Stimulated activated CD8-positive, alpha-beta memory T cell treated with anti-CD3 and anti-CD28 coated beads, Interleukin-4, amount 100 ng/mL, for 48 hours (primary cell): ENCODE measurements at places on chromosomes 4 and X.
A peak's percentile ranks its signal among the peaks of the same experiment; 100 is the strongest.

DNA sequence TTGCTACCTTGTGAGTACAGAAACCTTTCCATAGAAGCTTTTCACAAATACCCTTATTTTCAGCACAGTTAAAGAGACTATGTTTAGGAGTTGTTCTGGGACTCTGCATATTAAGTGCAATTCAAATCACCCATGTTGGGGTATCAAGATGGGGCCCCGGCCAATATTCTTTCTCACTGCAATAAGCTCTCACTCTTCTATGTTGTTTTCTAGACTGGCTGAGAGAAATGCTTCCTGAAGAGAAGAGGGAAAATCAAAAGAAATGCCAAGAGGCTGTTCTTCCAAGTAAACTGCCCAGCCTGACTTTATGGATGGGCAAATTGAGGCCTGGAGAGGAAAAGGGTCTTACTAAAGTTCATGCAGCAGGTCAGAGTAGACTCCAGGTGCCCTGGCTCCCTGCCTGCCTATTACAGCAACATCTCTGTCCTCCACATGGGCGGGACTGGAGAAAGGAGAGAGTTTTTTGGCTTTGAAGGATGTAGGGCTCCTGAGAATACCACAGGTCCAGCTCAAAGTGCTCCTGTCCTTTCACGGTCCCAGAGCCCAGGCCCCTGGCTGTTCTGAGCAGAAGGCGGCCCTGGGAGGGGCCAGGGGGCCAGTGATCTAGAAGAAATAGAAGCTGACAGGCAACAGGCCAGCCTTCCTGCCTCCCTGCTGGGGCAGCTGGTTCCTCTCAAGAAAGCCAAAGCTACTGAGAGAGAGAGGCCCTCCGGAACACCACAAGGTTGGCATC is 745 bp upstream of the IQSEC2 start:
- no peak for DNase-seq

DNA sequence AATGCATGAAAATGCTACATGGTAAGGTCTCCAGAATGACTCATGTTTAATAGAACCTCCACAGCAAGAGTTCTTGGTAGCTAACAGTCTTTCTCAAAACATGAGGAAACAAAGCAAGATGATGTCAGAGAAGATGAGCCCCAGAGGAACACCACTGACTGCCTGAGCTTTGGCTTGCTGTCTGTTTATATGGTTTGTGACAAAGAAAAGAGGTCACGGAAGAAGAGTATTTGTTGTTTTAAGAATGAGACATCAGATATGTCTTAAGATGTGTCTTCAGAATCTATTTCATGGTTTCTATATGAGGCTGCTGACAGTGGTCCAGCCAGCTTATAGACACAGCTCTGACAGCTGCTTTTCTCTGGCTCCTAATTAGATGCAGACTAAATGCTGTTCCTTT is 18.8 kb upstream of the AREG start:
- no peak for DNase-seq

DNA sequence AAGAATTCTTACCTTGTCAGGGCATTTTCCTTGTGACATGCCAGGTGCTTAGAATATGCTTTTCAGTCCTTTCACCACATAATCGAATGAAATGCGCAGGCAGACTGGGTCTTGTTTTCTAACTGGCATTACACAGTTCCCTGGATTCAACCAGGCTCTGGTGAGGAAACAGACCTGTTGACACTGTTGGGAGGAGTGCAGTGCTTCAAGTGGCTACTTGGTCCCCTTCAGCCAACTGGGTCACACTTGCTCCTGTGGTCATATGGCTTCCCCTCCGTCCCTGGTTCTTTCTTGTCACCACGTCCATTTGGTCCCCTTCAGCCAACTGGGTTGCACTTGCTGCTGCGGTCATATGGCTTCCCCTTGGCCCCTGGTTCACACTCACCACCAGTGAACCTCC is 9.7 kb downstream of the SMIM20 start:
- DNase-seq: no peak

GRCh38 chr4:150379454-150379853 is 202.5 kb upstream of the MAB21L2 start:
- no peak for DNase-seq

DNA sequence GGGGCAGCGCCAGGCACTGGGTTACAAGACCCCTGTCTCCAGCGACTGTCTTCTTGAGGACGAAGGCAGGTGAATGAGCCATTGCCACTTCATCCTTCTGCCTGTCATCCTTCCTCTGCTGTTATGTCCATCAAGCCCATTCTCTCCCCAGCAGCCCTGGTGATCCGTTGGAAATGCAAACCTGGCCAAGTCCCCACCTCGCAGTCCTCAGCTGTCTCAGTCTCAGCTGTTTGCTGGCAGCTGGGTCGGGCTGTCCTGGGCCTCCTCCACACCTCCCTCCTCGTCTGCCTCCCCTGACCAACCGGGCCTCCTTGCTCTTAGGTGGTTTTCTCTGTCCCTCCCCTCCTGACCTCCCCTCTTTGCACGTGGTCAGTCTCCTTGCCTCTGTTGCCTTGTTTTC is 38.0 kb downstream of the PTTG2 start:
- no peak for DNase-seq

DNA sequence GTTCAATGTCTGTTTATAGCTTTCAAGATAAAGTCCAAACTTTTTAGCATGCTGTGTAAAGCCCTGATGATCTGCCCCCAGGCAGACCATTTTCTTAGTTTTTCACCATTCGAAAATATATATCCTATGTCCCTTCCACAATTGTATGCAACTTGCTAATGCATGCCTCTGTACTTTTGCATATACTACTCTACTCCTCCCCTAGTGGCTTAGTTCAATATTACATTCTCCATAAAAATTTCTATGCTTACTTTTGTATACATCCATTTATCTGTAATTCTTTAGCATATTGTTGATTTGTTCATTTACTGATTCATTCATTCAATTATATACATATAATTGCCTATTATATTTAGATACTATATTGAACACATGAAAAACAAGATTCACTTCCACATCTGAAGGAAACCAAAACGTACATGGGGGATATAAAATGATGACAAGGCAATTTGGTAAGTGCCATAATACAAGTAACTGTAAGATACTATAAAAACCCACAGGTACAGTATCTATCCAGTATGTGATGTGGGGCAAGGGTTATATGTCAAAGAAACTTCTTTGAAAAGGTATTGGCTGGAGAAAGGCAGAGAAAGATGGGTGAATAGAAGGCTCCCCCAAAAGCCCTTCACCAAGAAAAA is 902.5 kb downstream of the FAM133A start:
- no peak for DNase-seq

DNA sequence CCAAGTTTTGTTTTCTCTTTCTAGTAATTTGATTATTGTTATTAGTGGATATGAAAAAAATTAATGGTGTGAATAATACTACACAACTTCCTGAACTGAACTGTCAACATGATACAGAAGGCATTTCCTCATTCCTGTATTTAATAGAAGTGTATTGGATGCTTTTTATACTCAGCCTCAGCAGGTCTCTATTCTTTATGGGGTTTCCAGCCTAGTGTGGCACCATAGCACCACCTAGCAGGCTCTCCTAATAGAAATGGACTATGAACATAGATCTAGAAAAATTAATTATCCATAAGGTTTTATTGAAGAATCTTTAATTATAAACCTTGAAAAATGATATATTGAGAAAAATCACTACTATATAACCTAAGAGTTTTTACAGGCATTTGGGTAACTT is 52.4 kb downstream of the GLRB start:
- no peak for DNase-seq

- no peak for DNase-seq
Measured at GRCh38 chrX:47202877-47203276, 9.2 kb downstream of the UBA1 start.

- DNase-seq: no peak
Measured at GRCh38 chrX:15345976-15346375, 10.7 kb upstream of the PIGA start.

DNA sequence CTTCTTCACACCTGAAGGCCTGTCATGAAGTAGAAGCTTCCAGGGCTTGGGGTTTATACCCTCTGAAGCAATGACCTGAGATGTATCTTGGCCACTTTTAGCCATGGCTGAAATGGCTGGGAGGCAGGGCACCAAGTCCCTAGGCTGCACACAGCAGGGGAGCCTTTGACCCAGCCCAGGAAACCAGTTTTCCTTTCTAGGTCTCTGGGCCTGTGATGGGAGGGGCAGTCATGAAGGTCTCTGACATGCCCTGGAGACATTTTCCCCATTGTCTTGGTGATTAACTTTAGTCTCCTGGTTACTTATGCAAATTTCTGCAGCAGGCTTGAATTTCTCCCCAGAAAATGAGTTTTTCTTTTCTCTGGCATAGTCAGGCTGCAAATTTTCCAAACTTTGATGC is 511.0 kb upstream of the KLHL4 start:
- DNase-seq: no peak

DNA sequence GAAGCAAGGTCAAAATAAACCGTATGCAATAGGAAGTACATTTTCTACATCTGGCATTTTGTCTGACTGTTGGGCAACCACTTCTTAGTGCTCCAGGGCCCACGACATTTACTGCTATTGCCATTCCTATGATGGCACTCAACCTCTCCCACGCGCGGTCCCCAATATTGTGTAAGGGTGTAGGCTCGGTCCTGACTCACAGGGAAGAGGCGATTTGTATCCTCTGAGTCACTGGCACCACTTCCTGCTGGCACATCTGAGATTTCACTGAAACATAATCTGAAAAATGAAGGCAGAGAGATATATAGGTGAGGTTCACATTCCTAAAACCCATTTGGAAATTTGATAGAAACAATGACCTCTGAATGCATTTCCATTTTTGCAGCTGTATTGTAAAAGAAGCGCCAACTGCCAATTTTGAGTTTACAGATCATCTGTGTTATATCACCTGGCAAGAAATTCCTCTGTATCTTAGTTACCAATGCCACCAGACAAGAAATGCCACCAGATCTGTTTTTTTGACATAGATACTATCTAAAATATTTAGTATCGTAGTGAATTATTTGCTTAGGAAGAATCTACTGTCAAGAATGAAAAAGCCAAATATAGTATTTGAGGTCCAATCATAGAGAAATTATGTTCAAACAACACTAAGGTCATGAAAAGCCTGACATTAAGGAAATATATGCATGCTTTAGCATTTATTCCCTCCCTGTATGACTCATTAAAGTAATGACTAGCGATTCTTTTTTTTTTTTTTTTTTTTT is 9.8 kb downstream of the EREG start:
- peak; percentile 50 for DNase-seq

GRCh38 chr4:42420140-42420539 is 22.9 kb downstream of the SHISA3 start:
- DNase-seq: no peak

DNA sequence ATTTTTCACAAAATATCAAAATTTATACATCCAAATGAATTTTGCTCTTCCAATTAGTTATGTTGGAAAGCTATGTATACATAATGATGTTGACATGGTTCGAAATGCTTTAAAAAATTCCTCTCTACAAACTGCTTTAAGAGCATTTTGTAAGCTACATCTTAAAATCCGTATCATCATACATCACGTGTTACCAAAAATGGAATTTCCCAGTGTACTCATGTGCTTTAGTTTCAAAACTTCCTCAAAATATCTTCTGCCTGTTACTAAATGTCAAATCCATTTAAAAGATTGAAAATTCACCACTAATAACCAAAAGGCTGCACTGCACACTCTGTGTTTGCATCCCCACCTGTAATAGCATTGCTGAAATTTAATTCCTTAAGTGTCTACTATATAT is 87.9 kb downstream of the WDFY3 start:
- no peak for DNase-seq

DNA sequence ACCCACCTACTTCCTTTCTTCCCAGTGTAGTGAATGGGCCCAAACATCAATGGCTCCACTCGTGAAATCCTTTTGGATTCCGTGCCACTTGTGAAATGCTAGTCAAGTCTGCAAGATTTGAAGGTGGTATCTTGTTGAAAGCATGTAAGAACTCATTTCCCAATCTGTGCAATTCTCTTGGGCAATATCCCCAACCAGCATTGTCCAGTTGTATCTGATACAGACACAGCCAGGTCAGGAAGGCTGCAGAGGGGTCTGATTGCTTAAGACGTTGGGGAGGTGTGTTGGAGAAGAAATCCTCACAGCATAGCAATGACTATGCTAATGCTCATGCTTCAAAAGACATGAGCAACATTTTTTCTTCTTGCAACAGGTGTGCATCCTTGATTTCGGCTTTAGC is 164.8 kb downstream of the VEGFC start:
- DNase-seq: no peak

GRCh38 chrX:127038065-127038464 is 218.5 kb downstream of the PRR32 start:
- no peak for DNase-seq

GRCh38 chr4:60089546-60090273 is 1110.4 kb upstream of the ADGRL3 start:
- no peak for DNase-seq

DNA sequence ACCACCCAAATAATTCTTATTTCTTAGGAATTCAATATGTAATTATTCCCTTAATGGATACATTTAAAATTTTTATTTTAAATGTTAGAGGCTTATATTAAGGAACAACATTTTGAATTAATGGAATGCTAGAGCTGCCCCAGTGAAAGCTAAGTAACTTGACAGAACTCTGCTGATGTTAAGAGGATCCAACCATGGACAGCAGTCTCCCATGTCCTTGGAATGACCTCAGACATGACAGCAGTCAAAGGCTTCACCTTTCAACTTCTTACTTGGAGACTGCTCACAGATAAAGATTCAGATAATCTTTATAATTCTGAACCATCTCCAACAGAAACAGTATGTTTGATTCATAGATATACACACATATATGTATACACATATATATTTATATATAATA is 17.2 kb downstream of the PDLIM3 start:
- no peak for DNase-seq

DNA sequence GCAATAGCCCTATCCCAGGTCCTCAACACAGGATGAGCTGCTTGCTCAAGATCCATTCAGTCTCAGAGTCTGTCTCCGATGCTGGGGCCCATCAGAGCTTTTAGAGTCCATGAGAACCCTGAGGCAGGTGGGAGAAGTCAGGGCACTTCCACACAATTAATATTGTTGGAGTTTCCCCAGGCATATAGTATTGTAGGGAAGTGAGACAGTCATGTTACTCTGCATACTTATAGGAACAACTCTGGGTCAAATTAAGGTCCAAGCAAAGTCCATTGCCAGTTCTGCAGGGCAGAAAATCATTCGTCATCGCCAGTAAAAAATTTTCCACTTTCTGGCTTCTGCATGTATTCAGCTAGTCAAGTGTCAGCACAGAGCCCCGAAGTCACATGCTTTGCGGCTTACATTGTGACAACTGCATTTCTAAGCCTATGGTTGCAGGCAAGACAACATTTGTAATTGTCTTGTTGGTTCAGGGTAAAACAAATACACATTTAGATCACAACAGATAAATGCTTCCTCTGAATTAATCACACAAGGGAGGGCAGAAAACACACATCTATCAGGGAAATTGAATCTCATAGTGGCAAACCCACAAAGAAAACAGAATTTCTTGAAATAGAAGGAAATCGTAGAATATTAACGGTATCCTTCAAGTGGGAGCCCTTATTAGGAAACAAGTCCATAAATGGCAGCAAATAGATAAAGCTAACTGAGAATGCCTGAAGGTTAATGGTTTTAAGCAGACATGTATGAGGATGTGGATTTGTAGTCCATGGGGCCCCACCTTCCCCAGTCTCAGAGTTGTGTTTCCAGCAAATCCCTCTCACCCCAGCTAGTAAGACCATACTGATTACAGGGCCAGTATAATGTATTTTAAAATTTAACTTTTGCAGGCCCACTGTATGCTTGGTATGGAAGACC is 412.1 kb upstream of the RASGEF1B start:
- no peak for DNase-seq
